ENCODE measurements at places on chromosomes 5 and 9.

- DNase-seq = no peak
Measured at GRCh38 chr5:43543434-43543833, 13.4 kb downstream of the PAIP1 start.

DNA sequence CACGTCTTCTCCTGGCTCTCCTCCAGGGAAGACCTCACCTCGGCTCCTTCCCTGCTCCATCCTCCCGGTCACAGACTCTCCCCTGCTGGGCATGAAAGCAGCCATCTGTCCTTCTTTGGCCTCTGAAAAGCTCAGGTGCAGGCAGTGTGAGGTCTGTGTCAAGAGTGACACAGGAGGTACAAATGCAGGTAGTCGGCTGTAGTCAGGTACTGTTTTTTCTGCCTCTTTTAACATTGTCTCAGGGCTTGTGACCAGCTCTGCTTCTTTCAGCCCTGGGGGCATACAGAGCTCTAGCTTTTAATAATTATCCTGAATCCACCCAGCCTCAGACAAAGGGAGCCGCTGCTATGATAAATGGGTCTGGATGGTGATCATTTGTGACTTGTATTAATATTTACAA lies 46.4 kb downstream of the C5orf15 start:
- DNase-seq = no peak

DNA sequence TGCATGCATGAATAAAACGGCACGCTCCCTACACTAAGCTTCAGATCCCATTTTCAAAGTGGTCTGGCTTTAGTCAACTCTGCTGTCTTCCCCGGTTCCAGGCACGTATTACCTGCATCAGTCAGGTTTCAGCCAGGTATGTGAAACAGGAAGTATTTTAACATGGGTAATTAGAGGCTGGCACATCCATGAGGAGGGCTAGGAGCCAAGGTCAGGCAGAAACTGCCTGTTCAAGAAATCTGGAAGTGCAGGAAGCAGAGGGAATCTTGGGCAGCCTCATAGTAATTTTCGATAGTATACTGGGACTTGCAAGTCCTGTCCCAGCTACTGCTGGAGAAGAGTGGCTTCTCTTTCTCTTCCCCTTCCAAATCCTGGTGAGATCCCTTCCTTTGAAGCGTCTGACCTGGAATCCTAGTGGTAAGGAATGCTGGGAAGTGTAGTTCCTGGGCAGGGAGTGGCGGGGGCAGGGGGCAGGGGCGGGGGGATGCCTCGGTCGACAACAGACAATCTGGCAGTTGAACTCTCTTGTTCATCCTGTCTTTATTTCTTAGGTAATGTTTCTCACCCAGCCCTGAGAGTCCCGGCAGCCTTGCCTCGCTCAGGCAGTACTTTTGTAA lies 403.1 kb downstream of the TLE4 start:
- DNase-seq = no peak

- DNase-seq = no peak
Measured at GRCh38 chr9:96524764-96525163, 74.8 kb downstream of the HABP4 start.

- no peak for DNase-seq
Measured at GRCh38 chr9:126959336-126959735, 44.8 kb downstream of the RALGPS1 start.

DNA sequence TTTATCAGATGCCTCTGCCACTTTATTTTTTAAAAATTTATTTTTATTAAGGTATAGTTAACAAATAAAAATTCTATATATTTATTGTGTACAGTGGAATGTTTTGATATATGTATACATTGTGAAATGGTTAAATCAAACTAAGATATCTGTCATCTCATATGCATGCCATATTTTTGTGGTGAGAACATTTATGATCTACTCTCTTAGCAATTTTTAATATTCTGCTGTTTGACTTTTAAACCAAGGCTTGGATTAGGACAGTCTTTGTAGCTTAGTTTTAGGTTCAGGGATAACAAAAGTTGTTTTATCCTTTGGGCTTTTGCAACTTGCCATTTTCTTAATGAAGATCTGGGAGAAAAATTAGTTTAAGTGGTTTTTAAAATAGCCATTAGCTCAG lies 46.0 kb upstream of the CDKN2B start:
- DNase-seq = no peak

GRCh38 chr9:116721411-116721810 lies 34.3 kb downstream of the TRIM32 start:
- DNase-seq = no peak

GRCh38 chr5:176781638-176782570 lies 28.5 kb upstream of the UNC5A start:
- DNase-seq = no peak

DNA sequence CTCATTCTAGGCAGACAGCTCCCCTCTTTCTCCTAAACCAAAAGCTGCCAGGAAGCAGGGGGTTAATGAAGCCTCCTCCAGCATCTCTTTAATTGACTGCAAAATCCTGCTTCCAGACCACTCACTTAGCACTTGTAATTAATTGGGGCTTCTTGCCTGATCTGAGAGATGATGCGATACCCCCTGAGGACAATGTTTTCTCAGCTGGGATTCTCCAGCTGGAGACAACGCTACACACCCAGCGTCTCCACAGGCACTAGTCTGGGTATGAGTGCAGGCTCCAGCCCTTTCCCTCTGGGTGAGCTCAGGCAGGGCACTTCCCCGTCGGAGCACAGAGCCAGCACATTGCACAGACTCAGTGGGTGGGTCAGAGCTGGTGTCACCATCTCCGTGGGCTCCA lies 16.1 kb downstream of the CPLX2 start:
- no peak for DNase-seq

- DNase-seq = no peak
Measured at GRCh38 chr9:113646491-113646890, 183.0 kb downstream of the RGS3 start.

GRCh38 chr5:134445856-134446818 lies 34.5 kb upstream of the CDKN2AIPNL start:
- no peak for DNase-seq

- no peak for DNase-seq
Measured at GRCh38 chr5:6592601-6593000, 40.2 kb downstream of the NSUN2 start.

DNA sequence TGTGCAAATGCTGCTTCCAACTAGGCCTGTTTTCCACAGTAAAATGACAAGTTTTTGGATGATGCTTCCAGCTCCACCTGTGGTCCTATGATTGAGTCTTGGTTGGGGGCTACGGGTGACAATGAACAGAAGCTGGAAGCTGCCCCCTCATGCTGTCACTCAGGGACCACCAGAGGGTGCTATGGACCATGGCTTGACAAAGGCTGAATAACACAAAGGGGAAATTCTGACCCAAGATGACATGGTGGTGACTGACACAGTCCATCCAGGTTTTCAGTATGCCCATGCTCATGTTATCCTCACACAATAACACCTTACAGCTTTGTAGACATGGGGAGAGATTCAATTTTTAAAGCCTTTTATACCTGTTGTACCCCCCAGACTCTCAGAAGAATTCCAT lies 23.9 kb upstream of the SAP30L start:
- DNase-seq = no peak

DNA sequence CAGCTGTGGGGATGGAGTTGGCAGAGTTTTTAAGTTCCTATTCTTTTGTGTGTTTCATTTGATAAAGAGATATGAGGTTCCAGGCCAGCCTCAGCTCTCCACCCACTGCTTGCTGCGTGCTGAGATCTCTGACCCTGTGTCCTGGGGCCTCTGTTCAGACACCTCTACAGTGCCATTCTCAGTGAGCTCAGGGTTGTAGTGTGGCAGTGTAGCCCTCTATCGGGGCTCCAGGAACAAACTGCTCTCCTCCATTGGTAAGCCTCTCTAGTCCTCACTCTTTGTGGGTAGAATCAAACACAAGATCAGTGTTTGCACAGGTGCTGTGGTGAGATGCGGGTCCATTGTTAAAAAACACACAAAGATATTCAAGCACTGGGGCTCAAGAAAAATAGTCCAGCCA lies 386.6 kb upstream of the RPS23 start:
- DNase-seq = no peak

GRCh38 chr5:177548495-177548894 lies 5.9 kb downstream of the FAM193B start:
- no peak for DNase-seq
